ENCODE measurements at places on chromosomes 12 and 14.

- no peak for DNase-seq
Observed at GRCh38 chr12:75692876-75693275, 181.5 kb upstream of the KRR1 start.

DNA sequence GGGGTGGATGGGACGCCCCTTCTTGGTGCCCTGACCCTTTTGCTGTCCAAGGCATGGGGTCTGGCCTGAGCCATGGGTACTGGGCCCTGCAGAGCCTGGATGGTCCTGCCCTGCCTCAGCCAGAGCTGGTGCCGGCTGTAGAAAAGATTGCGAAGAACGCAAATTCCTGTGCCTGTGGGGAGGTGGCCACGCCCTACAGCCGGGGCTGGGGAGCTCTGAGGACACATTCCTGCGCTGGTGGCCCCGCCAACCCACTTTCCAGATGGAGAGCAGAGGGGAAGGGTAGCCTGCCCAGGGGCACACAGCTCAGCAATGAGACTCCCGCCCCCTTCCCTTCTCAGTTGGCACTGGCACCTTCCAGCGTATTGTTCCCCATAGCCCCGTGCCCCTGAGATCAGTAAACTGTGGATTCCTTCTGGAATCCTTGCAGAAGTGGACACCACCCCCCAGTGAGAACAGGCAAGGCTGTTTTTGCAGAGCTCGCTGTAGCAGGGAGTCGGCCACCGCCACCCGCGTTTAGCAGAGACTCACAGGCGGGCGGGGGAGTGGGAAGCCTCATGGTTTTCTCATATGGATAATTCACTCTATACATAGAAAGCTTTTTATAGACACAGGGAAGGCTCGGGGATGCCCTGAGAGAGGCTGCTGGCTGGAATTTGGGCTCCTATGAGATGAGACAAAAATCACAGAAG is 8.6 kb downstream of the INF2 start:
- no peak for DNase-seq

DNA sequence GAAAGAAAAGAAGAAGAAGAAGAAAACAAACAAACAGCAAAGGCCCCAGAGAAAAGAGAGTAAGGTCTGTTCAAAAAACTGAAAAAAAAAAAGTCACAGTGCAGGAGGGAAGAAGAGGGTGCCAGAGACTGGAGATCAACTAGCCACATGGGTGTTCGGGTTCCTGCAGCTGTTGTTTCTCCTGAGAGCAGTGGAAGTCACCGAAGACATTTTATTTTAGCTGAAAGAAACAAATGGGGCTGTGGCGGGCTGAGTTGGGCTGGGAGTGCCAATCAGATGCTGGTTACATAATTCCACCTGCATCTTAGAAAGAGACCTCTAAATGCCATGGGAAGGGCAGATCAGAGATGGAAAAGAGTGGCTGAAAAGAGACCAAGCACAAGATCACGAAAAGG is 33.9 kb downstream of the ACTN1 start:
- DNase-seq, result no peak

DNA sequence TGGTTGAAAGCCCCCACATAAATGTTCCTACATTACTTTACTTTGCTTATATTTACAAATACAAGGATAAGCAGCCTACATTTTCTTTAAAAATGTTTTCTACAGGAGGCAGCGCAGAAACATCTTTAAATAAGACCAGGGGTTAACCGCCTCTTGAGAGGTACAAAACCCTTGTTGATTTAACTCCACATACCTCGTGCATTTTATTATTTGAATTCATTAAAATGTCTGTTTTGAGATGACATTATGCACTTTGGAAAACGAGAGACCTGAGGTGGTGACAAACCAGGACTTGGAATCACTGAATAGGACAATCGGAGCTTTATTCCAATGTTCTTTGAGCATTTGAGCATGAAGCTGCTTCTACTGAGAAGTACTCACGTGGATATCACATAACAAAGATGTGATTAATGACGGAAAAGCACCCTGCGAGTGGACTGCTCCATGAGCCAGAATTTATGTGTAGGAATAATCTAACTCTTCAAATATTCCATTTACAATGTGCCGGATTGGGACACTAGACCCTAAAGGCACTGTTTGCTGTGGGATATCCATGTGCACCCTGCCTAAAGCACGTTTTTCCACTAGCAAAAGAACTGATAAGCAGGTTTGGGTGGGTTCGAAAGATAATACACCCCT is 746 bp upstream of the DUSP16 start:
- peak; percentile 43 for DNase-seq

DNA sequence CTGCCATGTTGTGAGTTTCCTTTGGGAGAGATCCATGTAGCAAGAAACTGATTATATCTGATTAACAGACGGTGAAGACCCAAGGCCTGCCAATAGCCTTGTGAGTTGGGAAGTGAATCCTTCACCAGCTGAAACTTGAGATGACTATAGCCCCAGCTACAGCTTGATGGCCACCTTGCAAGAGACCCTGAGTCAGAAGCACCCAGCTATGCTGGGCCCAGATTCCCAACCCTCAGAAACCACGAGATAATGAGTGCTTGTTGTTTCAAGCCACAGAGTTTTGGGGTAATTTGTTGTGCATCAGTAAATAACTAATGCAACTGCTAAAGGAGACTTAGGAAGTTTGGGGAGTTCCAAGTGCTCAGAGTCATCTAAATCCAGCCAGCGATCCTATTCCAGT is 80.3 kb downstream of the AVPR1A start:
- DNase-seq, result no peak

DNA sequence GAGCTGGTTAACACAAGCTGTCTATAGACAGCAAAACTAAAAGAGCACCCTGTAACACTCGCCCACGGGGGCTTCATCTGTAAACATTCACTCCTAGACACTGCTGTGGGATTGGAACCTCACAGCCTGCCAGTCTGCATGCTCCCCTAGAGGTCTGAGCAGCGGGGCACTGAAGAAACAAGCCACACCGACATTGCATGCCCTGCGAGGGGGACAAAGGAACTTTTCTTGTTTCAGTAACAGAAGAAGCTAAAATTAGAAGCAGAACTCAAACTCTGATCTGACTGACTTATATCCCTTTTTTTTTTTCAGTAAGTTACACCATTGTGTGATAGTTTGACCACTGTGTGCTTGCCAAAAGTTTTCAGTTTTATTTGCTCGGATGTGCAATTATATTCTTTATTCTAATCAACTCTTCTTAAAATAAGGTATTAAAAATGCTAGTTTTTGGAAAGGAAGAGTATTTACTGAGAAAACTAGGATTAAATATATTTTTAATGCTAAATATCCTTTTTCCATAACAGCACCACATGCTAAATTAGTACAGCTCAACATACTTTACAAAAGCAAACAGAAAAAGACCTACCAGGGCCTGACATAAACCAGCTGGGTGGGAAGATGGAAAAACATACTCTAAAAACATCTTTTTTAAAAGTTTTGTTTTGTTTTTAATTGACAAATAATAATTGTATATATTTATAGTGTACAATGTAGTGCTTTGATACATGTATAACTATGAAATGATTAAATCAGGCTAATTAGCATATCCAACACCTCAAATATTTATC is 100.2 kb downstream of the EPS8 start:
- DNase-seq, result no peak

DNA sequence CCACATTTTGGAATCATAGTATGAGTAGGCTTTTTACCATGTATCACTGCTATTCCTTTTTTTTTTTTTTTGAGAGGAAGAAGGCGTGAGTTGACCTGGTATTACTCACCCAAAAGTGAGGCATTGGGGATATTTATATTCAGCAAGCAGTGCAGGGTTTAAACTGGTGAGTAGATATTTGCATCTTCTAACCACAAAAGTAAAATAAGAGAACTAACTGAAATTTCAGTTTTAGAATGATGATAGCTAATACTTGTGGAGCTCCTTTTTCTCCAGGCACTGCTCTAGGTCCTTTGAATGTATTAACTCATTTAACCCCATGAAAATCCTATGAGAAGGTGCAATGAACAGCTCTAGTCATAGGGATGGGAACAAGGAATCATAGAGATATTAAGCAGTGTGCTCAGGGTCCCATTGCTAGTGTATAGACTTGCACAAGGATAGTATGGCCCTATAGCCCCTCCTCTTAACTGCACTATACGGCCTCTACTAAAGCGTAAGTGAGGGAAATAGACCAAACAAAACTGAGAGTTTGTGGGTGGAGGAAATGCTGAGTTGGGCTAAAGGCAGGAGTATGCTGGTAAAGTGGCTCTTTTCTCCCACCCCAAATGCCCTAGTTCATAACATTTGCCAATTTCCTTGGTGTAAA is 104.3 kb upstream of the MAX start:
- DNase-seq, result no peak

- DNase-seq, result no peak
Observed at GRCh38 chr12:6810758-6811157, 10.9 kb upstream of the GPR162 start.

DNA sequence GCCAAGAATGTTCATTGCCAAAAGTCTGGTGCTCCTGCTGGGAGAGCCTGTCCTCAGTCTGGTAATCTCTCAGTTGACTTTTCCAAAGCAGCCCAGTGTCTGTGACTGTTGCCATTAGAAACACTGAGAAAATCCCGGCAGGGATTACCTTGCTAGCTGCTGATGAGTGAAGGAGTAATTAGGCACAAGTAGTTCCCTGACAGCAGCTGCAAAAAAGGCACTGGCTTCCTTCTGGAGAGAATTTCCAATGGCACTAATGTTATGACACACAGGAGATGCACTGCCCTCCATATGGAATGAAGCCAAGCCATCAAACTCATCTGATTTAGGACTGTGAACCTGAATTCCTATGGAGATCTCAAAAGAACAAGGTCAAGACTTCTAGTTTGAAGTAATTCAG is 1321.2 kb upstream of the SEL1L start:
- no peak for DNase-seq

DNA sequence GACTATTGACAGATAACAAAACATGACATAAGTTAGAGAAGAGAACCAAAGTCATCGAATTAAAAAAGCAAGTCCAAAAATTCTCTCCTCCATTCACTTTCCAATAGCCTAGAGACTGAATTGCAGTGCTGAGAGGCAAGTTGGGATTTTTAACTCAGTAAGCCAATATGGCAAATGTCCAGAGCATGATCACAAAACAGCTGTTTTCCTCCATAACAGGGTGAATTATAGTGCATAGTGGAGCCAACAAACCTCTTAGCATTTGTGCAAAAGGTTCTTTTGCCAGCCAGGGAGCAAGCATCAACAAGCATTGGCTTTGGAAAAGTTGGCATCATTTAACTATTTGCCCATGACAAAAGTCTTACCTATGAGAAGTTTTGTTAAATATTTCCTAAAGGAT is 458.8 kb upstream of the NOVA1 start:
- no peak for DNase-seq

GRCh38 chr12:33547084-33547483 is 107.5 kb upstream of the SYT10 start:
- no peak for DNase-seq

GRCh38 chr12:68001486-68002466 is 12.5 kb downstream of the IFNG-AS1 start:
- no peak for DNase-seq

- peak; percentile 43 for DNase-seq
Observed at GRCh38 chr14:31205681-31206535, 1.7 kb downstream of the HECTD1 start.

- peak; percentile 88 for DNase-seq
Observed at GRCh38 chr12:6285063-6285477, 25.4 kb upstream of the PLEKHG6 start.

DNA sequence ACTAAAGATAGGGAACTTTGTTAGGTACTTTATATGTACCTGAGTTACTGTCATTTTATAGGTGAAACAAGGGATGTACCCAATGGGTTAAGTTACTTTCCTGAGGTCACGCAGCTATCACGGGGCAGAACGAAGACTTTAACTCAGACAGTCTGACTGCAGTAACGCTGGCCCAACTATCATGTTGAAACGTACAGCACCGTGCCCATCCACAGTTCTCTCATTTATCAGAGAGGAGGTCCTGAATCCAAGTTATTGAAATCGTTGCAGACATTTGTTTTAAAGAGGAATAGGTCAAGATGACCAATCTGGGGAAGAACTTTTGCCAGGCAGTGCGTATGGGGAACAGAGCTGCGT is 587 bp upstream of the C12orf75 start:
- no peak for DNase-seq

GRCh38 chr12:12726555-12727093 is 9.5 kb downstream of the CDKN1B start:
- peak; percentile 85 for DNase-seq

DNA sequence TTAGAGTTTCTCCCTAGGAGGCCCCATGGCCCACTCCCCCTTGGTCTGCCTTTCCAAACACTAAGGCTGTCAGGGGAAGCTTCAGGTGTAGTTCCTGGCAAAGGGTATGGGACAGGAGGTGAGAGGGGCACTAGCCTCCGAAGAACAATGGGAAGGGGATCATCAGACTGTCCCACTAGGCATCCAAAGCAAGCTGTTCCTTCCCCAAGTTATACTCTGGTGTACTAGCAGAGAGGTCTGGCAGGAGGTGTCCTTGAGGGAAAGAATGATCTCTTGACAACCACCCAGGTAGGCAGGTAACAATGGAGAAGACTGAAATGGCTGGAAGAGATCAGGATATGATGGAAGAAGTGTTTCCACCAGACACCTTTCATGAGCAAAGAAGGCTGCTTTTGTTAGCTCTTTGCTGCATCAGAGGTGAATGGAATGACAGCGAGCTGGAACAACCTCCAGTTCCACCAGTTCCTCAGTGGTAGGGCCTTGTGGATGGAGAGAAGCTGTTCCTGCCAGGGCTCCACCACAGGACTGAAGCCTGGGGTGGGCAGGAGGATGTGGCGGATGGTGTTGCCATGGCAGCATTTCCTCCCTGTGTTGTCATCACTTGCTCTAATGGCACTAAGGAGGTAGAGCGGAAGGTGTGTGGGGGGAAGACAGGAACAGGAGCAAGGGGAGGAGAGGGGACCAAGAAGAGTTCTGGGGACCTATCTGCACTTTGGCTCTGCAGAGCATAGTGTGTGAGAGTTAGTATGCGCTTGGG is 2.3 kb upstream of the AGAP2 start:
- peak; percentile 49 for DNase-seq

DNA sequence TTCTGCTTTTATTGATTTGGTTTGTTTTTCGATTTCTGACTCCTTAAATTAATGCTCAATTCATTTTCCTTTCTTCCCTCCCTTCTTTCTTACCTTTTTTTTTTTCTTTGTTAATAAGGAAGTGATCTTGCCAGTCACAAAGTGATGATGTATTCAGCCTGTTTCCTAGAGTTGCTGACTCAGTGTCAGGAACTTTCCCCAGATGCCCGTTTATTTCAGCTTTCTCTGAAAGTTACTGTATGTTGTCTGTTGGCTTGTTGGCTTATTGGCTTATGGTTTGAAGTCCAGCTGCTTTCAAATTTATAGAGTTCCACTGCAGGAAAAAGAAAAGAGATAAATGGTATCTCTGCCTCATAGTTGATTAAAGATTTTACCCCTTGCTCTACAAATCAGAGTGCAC is 12.4 kb upstream of the SLC6A15 start:
- peak; percentile 11 for DNase-seq

- peak; percentile 13 for DNase-seq
Observed at GRCh38 chr14:92093320-92093719, 13.1 kb downstream of the ATXN3 start.
